ENCODE measurements at places on chromosomes 1 and 21. TPM values are rescaled to one million over a fixed set of nuclear protein-coding genes. Genes with fewer than 3 reads are reported as not detected.
A peak's percentile ranks its signal among the peaks of the same experiment; 100 is the strongest.

DNA sequence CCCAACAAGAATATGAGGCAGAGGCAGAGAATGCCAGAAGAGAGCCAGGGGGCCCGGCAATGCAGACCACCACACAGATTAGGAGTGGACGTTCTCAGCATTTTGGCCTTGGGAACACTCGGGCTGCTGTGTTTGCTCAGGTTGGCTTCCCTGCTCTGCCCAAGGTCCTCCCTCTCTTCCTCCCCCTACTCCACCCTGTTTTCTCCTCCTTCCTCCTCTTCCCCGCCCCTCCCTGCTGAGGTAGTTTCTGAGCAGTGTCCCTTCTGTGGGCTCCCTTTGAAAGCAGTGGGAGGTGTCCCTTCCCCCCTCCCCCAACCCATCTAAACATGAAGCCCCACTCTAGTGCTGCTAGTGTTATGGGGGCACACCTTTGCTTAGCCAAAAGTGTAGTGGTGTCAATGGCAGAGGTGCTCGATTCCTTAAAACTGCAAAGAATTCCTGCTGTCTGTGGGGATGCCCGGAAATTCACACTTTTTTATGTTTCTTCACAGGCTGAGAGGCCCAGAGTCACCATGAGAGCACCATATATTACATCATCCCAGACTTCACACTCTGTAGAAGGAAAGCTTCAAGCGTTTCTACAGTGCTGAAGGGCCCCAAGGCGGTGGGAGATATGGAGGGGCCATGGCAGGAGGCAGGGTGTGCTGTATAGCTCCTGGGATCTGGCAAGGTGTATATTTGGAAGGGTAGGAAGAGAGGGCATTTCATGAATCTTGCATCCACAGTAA, at the start of gene HHIPL2:
Gene HHIPL2 (minus strand): TSS at position 161 of the 728 bp plus-strand sequence. CDS start 60 bp downstream, at position 101.
- DNase-seq, result no peak

DNA sequence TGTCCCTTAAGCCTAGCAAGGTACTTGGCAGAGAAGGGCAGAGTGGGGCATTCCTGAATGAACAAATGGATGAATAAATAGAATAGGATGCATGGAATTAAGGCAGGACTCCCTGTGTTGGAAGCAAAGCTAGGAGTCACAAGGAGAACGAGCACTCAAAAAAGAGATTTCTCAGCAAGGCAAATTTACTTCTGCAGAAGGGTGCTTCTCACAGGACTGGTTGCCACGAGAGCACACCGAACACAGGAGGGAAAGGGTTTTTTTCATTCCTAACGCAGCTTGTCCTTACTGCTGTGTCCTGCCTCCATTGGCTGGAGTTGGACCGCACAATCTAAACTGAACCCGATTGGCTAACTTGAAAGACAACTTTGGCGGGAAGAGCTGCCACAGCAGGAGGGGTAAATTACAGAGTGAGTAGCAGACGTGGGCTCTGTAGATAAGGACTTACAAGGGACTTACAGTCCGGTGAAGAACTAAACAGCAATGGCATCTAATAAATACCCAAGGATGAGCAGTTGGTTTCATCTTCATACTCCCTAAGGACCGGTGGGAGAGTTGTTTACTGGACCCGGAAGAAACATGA, 52.4 kb downstream of the KIF26B start:
- no peak for DNase-seq

- peak; percentile 40 for DNase-seq
Measured at GRCh38 chr1:5577255-5578040, 414.8 kb downstream of the NPHP4 start.

The MYBPH gene
- not detected for total RNA-seq

Data from type B pancreatic cell (in vitro differentiated cells).